CD4-positive, alpha-beta T cell treated with Interleukin-21 for 1 hour (primary cell): ENCODE measurements at places on chromosomes 4 and X.

- no peak for DNase-seq
Observed at GRCh38 chr4:82084747-82085146, 289.0 kb downstream of the HNRNPD start.

- peak; percentile 55 for DNase-seq
Observed at GRCh38 chrX:53284684-53285447, 3.5 kb upstream of the IQSEC2 start.

- no peak for DNase-seq
Observed at GRCh38 chrX:28920153-28920943, 333.1 kb downstream of the IL1RAPL1 start.

DNA sequence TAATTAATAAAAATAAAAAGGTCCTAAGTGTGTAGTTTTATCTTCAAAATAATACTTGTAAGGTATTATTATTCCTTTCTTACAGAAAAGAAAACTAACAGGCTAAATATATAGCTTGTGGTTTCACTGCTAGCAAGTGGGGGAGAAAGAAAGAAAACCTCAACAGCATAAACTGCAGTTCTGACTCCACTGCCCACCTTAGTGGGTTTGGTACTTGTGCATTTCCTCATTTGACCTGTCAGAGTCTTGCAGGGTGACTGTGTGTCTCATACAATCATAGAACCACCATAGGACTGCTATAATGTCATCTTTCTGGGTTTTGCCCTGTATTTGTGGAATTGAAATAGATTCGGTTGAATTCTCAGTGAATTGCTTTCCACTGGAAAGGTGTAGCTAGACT is 94.7 kb upstream of the PUDP start:
- no peak for DNase-seq

GRCh38 chrX:72020204-72020603 is 109.6 kb downstream of the NHSL2 start:
- DNase-seq, result no peak

GRCh38 chr4:138706201-138706600 is 309.4 kb upstream of the NOCT start:
- no peak for DNase-seq

GRCh38 chr4:54657551-54658251 is at the start of gene KIT:
KIT (plus strand) TSS chr4:54657957; CDS start chr4:54658015, 58 bp downstream.
- DNase-seq, result no peak

GRCh38 chr4:110869862-110870572 is 247.1 kb upstream of the PITX2 start:
- no peak for DNase-seq

- DNase-seq, result peak; percentile 56
Observed at GRCh38 chr4:4574792-4575191, 32.9 kb upstream of the STX18 start.

DNA sequence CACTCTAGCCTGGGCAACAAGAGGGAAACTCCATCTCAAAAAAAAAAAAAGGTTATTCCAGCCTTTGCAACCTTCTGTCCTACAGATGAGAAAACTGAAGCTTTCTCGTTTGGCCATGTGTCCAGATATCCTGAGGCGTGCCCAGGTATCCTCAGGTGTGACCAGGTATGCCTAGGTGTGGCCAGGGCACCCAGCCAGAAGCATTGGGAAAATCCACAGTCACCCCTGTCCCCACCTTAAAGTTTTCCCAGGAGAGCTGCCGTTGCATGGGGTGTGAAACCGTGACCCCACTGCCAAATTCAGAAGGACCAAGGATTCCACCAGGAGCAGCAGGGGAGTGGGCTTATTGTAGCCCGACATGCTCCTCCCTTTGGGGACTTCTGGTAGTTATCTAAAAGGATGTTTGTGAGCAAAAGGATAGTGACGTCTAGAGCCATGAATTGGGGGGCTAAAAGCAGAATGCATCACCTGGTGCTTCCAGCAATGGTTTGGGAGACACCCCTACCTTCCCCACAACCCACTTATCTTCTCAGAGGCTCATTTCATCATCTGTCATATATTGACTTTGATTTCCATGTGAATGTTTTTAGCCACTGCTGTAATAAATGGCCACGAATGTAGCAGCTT is 4.0 kb upstream of the DHRSX start:
- DNase-seq, result no peak

- DNase-seq, result no peak
Observed at GRCh38 chrX:144798972-144799371, 448.3 kb upstream of the SPANXN1 start.

GRCh38 chr4:8759987-8760386 is 111.7 kb downstream of the HMX1 start:
- no peak for DNase-seq

GRCh38 chrX:149827254-149827653 is 45.5 kb downstream of the MAGEA9 start:
- DNase-seq, result no peak

DNA sequence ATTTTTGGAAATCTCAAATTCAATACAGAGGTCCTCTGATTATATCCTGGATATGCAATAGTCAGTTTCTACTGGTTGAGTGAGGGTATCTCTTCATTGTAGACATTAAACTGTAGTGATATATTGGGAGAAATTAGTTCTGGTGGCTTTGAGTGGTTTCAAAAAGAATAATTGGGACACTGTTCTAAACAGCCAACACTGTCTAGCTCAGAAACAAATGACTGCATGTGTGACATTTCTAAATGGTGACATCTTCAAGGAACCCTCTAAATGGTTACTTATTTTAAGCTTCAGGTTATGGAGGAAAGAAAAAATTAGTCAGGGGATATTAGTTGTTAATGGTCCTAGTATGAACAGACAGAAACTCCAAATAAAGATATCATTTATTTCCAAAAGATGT is 186.2 kb downstream of the LARP7 start:
- DNase-seq, result no peak

- DNase-seq, result no peak
Observed at GRCh38 chr4:153146031-153146430, 58.2 kb upstream of the TRIM2 start.

DNA sequence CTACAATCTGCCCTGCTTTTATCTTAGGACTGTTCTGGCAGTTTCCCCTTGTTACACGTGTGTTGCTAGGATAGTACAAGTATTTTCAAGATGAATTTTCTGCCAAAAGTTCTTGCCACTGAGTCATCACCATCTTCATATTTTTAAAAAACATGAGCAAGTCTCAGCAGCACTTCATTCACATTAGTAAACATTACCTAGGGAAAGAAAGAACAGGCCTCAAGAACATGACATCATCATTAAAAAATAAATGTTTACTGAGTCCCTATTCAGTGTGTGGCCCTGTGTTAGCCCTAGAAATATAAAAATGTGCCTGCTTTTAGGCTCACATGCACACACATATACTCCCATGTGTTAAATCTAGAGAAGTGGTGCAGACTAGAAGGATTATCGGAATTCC is 18.7 kb upstream of the GPC3 start:
- DNase-seq, result no peak

DNA sequence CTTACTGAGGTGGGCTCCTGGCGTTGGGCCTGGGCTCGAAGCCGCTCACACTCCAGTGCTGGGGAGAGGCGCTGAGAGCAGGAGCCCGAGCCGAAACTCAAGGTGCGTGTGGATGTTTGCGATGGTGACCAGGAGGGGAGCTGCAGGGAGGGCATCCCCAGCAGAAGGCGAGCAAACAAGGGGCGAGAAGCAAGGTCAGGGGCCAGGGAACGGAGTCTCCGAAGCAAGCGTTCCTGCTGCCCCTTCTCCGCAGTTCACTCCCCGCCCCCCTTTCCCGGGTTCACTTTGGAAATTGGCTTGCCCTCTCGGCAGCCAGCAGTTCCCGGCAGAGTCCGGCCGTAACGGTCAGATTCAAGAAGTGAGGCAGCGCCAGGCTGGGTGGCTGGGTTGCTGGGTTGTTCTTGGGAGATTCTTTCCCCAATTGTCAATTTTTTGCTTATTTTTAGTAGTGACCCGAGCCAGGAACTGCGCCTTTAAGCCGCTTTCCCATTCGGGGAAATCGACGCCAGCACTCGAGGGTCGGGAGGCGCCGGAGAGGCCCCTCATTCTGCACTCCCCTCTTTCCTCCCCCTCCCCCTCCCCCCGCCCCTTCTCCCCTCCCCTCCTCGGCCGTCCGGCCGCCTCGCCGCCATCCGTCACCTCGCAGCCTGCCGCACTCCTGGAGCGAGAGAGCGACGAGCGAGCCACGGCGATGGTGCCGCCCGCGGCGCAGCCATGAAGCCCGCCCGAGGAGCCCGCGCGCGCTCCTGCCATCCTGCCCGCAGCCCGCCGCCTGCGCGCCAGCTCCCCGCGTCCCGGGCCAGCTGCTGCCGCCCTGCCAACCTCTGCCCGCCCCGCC is at the start of gene FRMPD3:
Gene FRMPD3, plus strand, starts transcription at position 655 of the 838 bp plus-strand sequence. CDS start 76,937 bp downstream, outside the sequence.
- peak; percentile 13 for DNase-seq

DNA sequence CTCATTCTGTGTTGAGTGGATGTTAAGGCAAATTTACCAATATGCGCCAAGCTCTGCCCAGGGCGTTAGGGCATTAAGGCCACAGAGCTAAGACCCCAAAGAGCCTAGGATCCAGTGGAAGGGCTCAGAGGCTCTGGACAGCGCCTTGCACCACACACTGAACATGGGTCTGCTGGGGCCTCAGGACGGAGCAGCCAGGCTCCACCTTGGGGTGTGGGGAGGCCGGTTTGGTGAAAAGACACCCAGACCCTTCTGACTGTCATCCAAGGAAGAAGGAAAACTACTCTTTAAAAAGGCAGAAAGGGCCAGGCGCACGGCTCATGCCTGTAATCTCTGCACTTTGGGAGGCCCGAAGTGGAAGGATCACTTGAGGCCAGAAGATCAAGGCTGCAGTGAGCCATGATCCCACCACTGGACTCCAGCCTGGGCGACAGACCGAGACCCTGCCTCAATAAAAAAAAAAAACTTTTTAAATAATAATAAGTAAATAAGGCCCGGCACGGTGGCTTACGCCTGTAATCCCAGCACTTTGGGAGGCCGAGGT is 1.3 kb upstream of the MRFAP1 start:
- no peak for DNase-seq

- DNase-seq, result no peak
Observed at GRCh38 chr4:89300060-89300459, 7.5 kb downstream of the GPRIN3 start.

DNA sequence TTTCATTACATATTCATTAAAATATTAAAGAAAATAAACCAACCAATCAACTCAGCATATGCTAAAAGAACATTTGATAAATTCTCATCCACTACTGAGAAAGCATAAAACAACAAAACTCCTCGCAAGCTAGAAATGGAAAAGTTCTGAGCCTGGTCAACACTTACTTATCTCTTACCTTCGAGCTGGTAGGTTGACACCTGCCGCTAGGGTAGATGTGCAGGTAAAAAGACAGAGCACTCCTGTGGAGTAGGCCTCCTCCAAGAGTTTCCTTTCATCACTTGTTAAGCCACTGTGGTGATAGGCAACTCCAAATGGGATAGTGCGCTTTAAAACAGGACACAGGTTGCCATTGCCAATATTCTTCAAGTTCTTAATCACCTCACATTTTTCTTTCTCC is 18.9 kb downstream of the HELQ start:
- no peak for DNase-seq

DNA sequence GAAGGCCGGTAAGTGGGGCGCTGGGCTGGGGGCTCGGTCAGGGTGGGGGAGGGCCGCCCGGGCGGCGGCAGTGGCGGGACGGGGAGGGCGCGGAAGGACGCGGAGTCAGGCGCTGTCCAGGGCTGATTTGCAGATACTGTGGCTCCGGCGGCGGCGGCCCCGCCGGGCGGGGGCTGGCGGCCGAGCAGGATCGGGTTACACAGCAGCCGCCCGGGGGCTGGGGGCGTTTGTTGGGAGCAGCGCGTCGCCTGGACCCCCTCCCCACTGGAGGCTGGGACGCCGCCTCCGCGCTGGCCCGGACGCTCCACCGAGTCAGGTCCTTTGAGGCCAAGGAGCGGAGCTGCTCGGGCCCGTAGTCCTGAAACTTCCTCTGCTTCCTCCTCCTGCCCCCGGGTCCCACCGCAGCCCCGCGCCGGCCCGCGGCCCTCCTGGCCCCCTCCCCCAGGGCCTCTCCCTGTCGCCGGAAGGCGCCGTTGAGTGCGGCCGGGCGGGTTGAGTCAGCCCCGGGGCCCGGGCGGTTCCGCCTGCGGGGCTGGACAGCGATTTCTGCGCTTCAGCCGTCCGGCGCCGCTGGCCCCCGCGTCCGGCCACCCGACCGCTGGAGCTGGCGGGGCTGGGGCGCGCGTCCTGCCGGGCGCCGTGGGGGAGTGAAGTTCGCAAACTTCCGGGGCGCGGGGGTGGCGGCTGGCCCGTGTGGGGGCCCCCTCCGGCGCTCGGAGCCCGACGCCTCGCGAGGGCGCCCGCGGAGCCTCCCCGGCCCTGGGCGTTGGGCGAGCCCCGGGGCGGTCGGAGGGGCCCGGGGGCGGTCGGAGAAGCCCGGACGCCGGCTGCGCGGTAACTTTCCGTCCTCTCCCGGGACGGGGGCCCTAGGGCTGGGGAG is 746 bp downstream of the REST start:
- peak; percentile 62 for DNase-seq

DNA sequence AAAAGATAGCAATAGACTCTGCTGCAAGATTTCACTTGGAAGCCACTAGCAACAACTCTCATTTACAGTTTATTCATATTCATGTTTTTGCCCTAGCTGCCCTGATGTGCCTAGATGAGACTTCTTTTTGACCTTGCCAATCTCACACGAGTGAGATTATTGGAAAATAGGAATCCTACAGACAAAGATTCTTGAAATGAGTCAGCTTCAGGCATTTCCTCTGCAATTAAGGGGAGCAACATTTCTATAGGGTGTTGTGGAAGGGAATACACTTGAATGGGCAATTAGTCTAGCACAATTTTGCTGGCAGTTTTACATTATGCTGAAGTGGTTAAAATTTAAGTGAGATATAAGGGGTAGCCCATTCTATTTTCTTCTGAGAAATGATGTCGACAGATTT is 217.0 kb upstream of the FAT4 start:
- DNase-seq, result no peak

- no peak for DNase-seq
Observed at GRCh38 chrX:69424910-69425309, 79.2 kb upstream of the NALF2 start.

DNA sequence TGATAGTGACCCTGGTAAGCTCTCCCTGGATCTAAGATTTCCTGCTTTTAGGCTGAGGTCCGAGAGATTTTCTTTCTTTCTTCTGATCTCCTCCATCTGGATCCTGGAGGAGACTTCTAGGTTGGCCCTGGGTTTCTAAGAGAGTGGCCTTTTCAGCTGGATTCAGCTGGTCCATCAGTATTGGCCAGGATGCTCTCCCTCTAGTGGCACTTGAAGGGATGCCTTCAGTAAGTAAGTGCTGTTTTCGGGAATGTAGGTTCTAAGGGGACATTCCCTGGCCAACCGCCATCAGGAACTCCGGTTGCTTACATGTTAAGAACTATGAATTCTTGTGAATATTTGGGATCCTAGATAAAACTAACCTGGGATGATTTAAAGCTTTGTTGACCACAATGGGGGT is 56.9 kb downstream of the SERTM2 start:
- no peak for DNase-seq

DNA sequence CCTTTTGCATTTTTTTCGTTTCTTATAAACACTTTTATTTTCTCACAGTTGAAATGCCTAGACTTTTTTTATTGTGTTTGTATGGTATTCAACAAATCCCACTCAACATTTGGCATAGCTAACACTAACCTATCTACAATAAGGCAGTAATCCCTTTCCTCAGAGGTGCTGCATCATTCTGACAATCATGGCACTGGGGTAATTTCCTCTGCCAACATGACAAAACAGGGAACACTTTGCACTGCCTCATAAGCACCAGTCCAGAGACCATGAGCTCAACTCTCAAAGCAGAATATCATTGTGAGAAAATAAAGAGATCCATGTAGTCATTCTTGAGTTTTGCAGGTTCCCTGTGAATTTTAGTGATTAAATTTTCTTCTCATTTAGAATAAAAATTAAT is 183.8 kb upstream of the INTU start:
- DNase-seq, result no peak

- DNase-seq, result no peak
Observed at GRCh38 chr4:129337228-129337620, 241.3 kb downstream of the C4orf33 start.
